ENCODE measurements at places on chromosomes 6 and 20.

DNA sequence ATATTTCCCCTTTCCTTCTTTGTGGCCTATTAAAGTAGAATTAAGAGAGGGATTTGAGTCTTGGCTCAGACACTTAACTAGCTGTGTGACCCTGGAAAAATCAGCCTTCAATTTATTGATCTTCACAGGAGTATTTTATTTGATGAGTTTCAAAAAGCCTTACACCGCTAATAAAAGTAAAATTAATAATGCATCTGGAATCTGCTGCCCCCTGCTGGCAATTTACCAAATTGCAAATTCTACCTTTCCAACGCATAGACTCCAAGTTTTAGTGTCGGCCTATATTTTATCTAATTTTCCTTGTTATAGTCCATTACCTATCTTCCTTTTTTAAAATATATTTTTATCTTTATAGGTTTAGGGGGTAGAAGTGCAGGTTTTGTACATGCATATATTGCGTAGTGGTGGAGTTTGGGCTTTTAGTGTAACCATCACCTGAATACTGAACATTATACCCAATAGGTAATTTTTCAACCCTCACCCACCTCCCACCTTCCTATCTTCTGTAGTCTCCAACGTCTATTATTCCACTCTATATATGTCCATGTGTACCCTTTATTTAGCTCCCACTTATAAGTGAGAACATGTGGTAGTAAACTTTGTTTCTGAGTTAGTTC, 46.3 kb downstream of the GOPC start:
- DNase-seq, result no peak

GRCh38 chr6:137390334-137390733, 103.9 kb downstream of the OLIG3 start:
- DNase-seq, result no peak

GRCh38 chr6:5274231-5274630, 12.9 kb downstream of the FARS2 start:
- no peak for DNase-seq

- DNase-seq, result no peak
Measured at GRCh38 chr20:63738687-63739129, 868 bp upstream of the SLC2A4RG start.

- DNase-seq, result no peak
Measured at GRCh38 chr6:131936156-131936555, 15.0 kb downstream of the CCN2 start.

- no peak for DNase-seq
Measured at GRCh38 chr6:109240370-109241084, 141.7 kb downstream of the CD164 start.

DNA sequence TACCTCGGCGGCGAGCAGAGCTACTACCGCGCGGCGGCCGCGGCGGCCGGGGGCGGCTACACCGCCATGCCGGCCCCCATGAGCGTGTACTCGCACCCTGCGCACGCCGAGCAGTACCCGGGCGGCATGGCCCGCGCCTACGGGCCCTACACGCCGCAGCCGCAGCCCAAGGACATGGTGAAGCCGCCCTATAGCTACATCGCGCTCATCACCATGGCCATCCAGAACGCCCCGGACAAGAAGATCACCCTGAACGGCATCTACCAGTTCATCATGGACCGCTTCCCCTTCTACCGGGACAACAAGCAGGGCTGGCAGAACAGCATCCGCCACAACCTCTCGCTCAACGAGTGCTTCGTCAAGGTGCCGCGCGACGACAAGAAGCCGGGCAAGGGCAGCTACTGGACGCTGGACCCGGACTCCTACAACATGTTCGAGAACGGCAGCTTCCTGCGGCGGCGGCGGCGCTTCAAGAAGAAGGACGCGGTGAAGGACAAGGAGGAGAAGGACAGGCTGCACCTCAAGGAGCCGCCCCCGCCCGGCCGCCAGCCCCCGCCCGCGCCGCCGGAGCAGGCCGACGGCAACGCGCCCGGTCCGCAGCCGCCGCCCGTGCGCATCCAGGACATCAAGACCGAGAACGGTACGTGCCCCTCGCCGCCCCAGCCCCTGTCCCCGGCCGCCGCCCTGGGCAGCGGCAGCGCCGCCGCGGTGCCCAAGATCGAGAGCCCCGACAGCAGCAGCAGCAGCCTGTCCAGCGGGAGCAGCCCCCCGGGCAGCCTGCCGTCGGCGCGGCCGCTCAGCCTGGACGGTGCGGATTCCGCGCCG, 994 bp downstream of the FOXC1 start:
- DNase-seq, result no peak

GRCh38 chr20:58622671-58623578, 28.2 kb upstream of the STX16 start:
- DNase-seq, result no peak

GRCh38 chr6:42369568-42369967, 82.2 kb downstream of the TRERF1 start:
- no peak for DNase-seq

DNA sequence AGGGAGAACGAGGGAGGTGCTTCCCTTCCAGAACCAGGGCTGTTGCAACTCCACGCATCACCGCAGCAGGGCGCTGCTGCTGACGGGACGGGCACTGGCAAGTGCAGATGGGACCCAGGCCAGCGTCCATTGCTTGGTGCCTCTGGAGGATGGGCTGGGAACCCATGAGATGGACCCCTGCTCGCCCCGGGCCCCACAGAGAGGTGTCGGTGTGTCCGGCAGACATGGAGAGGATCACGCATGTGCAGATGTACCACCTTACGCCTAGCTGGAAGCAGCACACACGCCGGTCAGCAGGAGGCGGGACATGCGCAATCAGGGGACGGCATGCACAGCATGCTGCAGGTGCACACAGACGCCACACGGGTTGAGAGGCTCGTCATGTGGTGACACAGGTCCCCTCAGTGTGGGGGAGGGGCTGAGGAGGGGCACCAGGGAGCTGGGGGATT, 5.7 kb downstream of the CABLES2 start:
- no peak for DNase-seq

- DNase-seq, result no peak
Measured at GRCh38 chr6:15249371-15250019, 3.6 kb downstream of the JARID2 start.

DNA sequence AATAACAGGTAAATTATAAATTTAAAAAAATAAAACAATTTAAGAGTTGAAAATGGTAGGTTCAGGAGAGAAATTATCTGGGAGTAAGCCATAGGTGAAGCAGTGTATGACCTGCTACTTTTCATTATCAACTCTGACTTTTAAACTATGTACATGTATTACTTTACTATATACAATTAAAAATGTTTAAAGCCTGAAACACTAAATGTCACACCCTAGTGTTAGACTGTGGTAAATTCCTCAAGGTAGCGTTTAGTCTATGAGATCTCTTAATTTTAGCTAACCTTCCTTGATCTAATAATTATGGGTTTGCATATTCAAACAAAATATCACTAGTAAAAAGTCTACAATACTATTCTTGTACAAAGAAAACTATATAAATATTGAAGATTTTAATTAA, 22.3 kb upstream of the TBC1D32 start:
- no peak for DNase-seq

DNA sequence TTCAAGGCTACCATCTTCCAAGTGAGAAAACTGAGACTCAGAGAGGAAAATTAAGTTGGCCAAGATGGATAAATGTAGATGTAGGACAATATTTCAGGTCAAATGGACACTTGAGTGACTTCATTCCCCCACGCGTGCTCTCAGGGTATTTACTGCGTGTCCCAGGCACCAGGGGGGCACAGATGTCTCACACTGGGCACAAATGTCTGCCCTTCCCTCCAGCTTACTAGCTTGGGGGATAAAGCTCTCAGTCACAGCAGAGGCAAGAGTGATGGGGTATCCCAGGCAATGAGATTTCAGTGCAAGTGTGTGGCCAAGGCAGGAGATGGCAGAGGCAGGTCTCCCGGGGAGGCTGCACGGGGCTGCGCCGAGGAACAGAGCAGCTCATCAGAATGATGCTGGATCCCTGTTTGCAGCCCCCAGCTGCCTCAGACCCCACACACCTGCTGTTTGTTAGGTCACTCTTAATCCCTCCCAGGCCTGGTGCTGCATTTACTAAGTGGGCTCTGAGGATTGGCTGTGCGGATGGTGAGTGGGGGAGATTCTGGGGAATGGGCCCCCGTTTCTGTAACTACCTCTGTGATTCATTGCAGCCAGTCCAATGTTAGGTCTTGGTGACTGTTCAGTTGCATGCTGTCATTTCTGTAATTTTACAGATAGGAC, 44.1 kb downstream of the PTK7 start:
- DNase-seq, result no peak

DNA sequence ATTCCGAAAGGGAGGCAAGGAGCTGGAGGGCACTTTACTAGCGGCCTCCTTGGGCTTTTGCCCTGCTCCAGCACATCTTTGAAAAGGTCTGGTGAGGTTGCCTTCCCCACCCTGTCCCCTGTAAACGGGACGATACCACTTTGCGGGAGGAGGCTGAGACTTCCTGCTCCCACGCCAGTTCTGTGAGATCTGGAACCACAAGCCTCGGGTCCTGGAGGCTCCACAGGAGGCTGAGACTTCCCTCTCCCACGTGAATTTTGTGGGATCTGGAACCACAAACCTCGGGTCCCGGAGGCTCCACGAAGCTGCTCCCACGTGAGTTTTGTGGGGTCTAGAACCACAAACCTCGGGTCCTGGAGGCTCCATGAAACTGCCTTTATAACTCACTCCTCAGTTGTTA, 209.3 kb downstream of the DLL1 start:
- DNase-seq, result no peak

DNA sequence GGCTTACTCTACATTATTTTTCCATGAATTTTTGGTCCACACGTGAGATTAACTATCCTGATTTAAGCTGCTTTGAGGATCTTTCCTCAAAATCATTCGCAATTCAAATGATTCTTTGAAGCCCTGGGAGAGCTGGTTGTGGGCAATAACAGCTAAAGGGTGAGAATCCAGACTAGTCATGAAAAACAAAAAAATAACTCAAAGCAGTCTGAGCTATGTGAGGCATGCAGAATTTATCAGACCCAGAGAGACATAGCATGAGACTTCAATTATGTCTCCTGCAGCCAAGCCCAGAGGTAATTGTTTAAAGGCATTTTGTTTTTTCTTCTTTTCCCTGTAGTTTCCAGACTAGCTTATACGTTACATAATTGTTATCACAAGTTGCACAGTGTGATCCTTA, 517.3 kb upstream of the PTCHD4 start:
- no peak for DNase-seq

DNA sequence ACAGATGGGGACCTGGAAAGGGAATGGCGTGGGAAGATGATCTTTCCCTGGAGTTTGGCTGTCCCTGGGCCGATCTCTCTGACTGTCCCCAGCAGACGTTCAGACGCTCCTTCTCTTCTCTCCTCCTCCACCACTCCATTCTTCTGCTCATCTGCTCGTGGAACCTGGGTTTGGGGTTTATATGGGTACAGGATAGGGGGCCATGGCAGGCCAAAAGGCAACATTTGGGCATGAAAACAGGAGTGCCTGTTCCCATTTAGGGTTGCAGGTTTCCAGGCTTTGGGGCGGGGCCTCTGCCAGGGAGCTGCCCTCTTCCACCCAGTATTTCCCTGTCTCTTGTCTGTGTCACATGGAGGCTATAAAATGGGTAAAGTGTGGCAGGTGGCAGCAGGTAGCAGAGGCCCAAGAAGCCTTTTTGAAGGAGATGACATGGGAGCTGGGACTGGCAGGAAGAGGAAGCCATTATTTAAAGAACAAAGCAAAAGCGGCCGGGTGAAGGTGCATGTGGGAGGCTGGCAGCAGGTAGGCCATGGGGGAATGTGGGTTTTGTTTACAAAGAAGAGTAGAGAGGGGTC, 203.7 kb downstream of the BMP7 start:
- no peak for DNase-seq

DNA sequence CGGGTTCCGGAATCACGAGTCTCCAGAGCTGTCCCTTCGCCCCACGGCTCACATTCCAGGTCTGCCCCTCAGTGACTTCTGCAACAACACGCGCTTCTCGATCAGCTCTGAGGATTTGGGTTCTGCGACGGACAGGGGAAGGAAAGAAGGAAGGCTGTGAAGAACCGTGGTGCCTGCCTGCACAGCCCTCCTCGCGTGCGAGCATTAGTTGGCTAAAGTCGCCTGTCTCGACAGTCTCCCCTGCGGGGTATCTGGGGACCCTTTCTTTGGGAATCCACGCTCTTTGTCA, 23.1 kb downstream of the VPS52 start:
- no peak for DNase-seq

GRCh38 chr20:54139188-54139587, 34.6 kb downstream of the CYP24A1 start:
- no peak for DNase-seq

DNA sequence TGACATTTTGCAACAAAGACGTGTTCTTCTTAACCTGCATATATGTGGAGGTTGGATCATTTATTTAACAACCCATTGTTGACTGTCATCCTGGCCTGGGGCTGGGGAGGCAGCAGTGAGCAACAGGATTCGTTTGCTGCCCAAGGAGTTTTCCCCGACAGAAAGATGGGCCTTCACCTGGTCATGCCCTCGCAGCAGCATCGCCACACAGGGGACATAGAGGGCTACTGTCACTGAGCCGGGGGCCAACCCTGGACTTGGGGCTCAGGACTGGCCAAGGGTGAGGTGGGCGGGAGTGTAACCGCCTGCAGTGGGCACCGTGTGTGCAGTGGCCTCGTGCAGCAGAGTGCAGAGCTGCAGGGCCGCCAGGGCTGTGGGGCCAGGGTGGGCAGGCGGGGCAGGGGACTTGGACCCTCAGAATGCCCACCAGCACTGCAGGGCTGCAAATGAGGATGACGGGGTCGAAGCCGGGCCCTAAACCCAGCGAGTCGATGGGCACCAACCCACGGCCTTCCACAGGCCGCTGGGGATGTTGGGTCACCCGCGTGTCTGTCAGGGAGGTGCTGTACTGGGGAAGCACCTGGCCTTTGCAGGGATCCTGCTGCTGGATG, 11.8 kb downstream of the DUSP22 start:
- DNase-seq, result no peak

- no peak for DNase-seq
Measured at GRCh38 chr6:75065523-75065922, 140.3 kb downstream of the COL12A1 start.

DNA sequence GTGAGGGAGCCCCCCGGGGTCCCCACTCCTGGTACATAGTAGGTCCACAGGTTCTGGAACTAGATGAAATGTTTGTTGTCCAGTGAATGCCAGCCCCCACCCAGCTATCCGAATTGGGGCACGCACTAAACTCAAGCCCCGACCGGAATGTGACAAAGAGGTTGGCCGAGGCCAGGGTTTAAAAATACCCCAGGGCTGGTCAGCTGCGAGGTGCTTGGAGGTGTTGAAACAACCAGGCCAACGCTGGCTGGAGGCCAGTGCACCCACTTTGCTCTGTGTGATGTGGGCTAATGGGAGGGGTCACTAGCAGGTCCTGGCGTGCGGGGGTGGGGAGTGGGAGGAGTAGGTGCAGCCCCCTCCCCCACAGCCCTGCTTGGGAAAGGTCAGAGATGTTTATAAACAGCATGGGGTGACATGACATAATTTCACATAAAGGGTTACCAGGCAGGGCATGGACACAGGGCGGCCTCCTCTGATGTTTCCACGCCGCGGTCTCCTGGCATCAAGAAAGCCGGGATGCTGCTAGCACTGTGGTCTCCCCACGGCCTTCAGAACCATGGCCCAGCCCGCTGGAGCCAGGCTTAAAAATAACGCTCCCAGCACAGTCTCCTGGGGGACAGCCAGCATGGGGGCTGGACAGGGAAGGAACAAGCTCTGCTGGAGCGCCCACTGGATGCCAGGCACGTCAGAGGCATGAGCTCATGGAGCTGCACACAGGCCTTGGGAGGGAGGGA, 111.2 kb upstream of the PTPN1 start:
- no peak for DNase-seq

GRCh38 chr6:84769306-84769705, 4.9 kb upstream of the TBX18 start:
- no peak for DNase-seq
